Left lung (tissue), 14 donors: ENCODE measurements at places on chromosomes 13 and 19. TPM values are rescaled to one million over a fixed set of nuclear protein-coding genes. Genes with fewer than 3 reads are reported as not detected.

- H3K27ac ChIP-seq, result no peak overlapping the region
- no peaks in the 10 kb centered on the region for H3K27me3 ChIP-seq
- no peak for DNase-seq
- H3K4me3 ChIP-seq, result no peak overlapping the region
Measured at GRCh38 chr13:110037925-110038573, 251.7 kb upstream of the IRS2 start.

- H3K36me3 ChIP-seq, result no peaks in the 10 kb centered on the region
- DNase-seq, result peak; percentile 41
- H3K4me3 ChIP-seq, result no peak overlapping the region
- H3K27me3 ChIP-seq, result peaks cover 29% of the 10 kb centered on the region
Measured at GRCh38 chr13:113736258-113736731, 22.7 kb upstream of the TMEM255B start.

DNA sequence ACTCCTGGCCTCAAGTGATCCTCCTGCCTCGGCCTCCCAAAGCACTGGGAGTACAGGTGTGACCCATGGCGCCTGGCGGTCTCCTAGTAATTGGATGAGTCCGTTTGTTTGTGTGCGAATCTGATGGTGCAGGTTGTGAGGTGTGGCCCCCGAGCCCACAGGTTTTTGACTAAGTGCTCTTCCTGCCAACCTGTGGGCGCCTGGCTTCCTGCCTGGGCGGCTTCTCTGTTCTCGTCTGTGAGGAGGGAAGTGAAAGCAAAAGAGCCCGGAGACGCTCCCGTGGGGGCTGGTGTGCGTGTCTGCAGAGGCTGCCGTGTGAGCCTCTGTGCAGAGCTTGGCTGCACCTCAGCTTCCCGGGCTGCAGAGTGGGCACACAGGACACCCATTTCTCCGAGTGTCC lies 10.0 kb downstream of the ARHGAP45 start:
- H3K4me3 ChIP-seq, result no peak overlapping the region
- peak overlapping the region; percentile 82 for H3K27ac ChIP-seq
- peaks cover 12% of the 10 kb centered on the region for H3K4me1 ChIP-seq
- no peaks in the 10 kb centered on the region for H3K36me3 ChIP-seq
- H3K27me3 ChIP-seq, result no peaks in the 10 kb centered on the region
- no peak for DNase-seq

DNA sequence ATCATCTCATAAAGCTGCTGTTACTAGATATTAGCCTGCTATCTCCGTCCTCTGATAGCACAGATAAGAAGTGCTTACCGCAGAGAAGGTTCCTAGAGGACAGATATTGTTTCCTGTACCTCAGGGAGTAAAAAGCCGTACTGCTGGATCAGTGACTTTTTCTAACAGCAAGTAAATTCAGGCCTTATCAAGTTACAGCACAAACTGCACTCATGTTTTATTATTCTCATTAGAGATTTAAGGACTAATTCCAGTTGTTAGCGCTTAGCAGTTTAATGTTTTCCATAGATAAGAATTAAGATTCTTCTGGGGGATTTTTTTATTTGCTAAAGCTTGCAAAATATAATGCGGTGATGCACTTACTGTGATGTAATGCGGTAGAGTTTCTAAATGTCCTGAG lies 119.0 kb upstream of the OBI1 start:
- no peak overlapping the region for H3K27ac ChIP-seq
- H3K4me1 ChIP-seq, result no peaks in the 10 kb centered on the region
- DNase-seq, result no peak

- peaks cover 17% of the 10 kb centered on the region for H3K4me1 ChIP-seq
- H3K36me3 ChIP-seq, result no peaks in the 10 kb centered on the region
- peak; percentile 16 for DNase-seq
- H3K4me3 ChIP-seq, result no peak overlapping the region
Measured at GRCh38 chr13:113882267-113882630, 18.4 kb upstream of the GAS6 start.

GRCh38 chr19:17138937-17139598 lies 63.5 kb downstream of the MYO9B start:
- peak; percentile 73 for DNase-seq
- H3K4me3 ChIP-seq, result no peak overlapping the region
- no peaks in the 10 kb centered on the region for H3K27me3 ChIP-seq
- H3K36me3 ChIP-seq, result peaks cover 17% of the 10 kb centered on the region
- H3K27ac ChIP-seq, result peak overlapping the region; percentile 70
- H3K4me1 ChIP-seq, result peaks cover 27% of the 10 kb centered on the region

- H3K36me3 ChIP-seq, result no peaks in the 10 kb centered on the region
- no peak for DNase-seq
- H3K27ac ChIP-seq, result no peak overlapping the region
- peaks cover 2% of the 10 kb centered on the region for H3K4me1 ChIP-seq
Measured at GRCh38 chr19:40553885-40554857, 22.5 kb upstream of the SHKBP1 start.

DNA sequence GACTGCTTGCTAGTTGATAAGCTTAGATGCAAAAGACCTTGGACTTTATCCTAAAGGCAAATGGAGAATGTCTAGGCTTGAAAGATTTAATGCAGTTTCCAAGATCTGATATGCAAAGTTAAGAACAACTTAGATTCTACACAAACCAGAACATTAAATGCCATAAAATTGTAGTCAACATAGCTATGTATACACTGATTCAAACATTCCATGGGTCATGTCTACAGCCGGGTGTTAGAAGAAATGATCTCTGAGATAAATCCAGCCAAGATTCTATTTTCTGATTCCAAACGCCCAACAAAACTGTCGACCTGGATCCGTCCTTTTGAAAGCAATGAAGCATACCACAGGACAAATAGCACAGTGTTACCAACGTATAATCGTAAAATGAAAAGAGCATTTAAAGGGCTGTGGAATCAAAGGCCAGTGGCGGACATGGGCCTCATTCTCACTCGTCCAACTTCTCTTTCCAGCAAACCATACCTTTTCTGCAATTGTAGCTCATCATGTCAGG lies 52.7 kb downstream of the KCTD12 start:
- no peak for DNase-seq
- no peaks in the 10 kb centered on the region for H3K36me3 ChIP-seq
- no peak overlapping the region for H3K4me3 ChIP-seq
- no peaks in the 10 kb centered on the region for H3K4me1 ChIP-seq
- no peak overlapping the region for H3K27ac ChIP-seq

DNA sequence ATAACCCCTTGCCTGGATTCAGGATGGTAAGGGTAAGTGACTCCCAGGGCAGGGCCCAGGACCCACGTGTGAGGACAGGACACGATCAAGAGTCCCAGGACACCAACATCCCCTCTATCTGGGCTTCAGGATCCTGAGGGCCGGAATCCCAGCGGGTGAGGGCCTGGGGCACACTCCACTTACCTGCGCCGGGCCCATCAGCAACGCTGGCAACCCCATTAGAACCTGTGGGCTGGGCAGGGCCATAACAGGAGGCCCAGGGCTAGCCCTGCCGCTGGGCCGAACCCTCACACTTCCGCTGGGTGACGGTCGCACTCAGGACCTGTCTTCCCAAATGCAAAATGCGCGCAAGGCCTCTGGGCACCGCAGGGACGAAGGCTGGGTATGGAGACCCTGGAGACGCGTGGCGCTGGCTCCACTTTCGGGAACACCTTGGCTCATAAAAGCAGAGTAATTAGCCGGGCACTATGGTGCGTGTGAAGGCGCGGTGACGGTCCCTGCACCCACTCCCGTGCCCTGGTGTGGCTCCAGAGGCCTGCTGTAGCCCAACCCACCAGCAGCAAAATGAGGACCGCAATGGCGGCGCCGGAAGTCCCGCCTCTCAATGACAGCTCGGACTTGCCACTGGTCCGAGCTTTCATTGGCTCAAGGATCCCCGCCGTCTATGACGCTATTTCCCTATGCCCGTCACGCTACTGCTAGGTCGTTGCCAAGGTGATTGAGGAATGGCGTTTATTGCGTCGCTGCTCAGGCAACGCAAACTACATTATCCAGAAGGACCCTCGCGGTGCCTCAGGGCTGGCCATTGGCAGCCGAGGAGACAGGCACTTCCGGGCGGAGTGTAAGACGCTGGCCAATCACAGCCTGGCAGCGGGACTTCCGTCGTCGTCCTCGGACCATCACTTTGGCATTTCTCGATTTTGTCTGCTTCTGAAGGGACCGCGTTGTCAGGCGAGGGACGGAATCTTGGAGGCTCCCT lies at the start of gene ZNF132:
Gene ZNF132 (minus strand): TSS at position 578 of the 979 bp plus-strand sequence. CDS start 332 bp downstream, at position 246.
- peaks cover 35% of the 10 kb centered on the region for H3K36me3 ChIP-seq
- H3K27me3 ChIP-seq, result no peaks in the 10 kb centered on the region
- peak within 1 kb of the TSS; percentile 86 for H3K27ac ChIP-seq

GRCh38 chr19:30795727-30796126 lies 423.5 kb downstream of the ZNF536 start:
- no peaks in the 10 kb centered on the region for H3K36me3 ChIP-seq
- H3K4me1 ChIP-seq, result no peaks in the 10 kb centered on the region
- H3K4me3 ChIP-seq, result no peak overlapping the region
- no peak for DNase-seq
- peaks cover 12% of the 10 kb centered on the region for H3K27me3 ChIP-seq

DNA sequence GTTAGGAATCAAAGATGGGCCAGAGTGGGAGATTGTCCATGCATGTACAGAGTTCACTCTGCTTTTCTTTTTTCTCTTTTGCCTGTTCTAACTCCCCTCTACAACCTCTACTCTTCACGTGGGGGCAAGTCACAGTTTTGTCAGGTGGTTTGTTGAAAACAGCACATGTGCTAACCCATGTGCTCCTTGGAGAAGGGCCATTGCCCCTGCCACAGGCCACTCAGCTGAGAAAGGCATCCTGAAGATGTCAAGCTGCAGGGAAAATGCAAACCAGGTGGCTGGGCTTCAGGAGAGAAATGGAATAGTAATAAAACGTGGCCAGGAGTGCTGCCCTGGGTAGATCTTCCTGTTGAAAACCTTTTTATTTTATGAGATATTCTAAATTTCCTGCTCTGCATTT lies 35.3 kb upstream of the SLC10A2 start:
- H3K27ac ChIP-seq, result no peak overlapping the region
- H3K4me1 ChIP-seq, result no peaks in the 10 kb centered on the region
- no peak overlapping the region for H3K4me3 ChIP-seq
- no peaks in the 10 kb centered on the region for H3K27me3 ChIP-seq
- H3K36me3 ChIP-seq, result no peaks in the 10 kb centered on the region
- DNase-seq, result no peak

GRCh38 chr19:20349206-20349605 lies 182.2 kb downstream of the ZNF486 start:
- DNase-seq, result no peak
- no peaks in the 10 kb centered on the region for H3K36me3 ChIP-seq
- H3K4me3 ChIP-seq, result no peak overlapping the region

- H3K27me3 ChIP-seq, result no peaks in the 10 kb centered on the region
- H3K4me1 ChIP-seq, result peaks cover 70% of the 10 kb centered on the region
- H3K27ac ChIP-seq, result peak overlapping the region; percentile 92
- peak overlapping the region; percentile 94 for H3K4me3 ChIP-seq
- DNase-seq, result no peak
Measured at GRCh38 chr19:3368441-3368795, 2.0 kb downstream of the NFIC start.

Gene ANGPTL4
- total RNA-seq, result 2.5 TPM

Gene GGN
- 0.34 TPM for total RNA-seq

Gene TMEM91
- total RNA-seq, result 14.3 TPM

Gene ACP7
- total RNA-seq, result not detected

Gene MKNK2
- total RNA-seq, result 291 TPM

Gene ERICH6B
- total RNA-seq, result not detected

Gene ZNF302
- 23.8 TPM for total RNA-seq
